ENCODE measurements at places on chromosomes 7 and 10.

- no peak for DNase-seq
Measured at GRCh38 chr10:97974526-97975525, 55.6 kb downstream of the CRTAC1 start.

DNA sequence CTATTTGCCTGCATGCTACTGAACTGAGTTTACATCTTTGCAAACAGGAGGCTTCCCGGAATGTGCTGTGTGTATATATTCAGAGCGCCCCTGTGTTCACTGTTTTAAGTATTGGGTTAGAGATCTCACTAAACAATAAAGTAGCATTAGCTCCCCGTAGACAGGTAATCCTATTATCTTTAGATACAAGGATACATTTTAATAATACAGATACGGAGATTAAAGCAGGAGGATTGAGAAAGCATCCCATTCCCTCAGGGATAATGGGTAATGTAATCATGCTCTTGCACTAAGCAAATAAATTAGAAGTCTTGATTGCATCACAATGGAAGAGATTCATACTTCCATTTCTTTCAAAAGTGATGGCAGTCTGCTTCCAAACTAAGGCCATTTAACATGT is 809.0 kb downstream of the NRG3 start:
- no peak for DNase-seq

DNA sequence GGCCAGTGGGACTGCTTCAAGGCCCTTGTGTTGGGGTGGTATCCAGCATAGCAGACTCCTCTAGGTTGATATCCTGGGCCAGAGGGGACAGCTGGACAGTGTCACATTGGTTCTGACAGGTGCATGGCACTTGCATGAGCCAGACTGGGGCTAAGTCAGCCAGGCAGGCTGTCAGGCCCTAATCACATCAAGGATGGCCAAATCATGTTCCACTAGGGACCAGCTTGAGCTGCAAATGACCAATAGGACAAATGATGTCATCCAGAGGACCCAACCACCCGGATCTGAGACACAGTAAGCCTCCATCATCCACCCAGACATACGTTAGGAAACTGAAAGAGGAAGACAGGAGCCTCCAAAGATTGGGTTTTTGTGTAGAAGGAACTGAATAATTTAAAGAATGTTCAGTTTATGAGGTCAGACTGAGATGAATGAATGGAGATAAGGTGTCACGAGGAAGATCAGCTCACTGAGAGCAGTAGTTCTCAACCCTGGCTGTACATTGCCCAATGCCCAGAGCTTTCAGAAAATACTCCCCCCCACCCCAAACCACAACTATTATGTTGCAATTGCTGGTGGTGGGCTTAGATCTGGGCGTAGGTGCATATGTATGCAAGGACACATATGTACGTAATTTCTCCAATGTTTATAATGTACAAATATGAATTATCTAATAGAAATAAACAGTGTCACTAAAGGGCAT is 75.2 kb upstream of the INHBA start:
- DNase-seq: peak; percentile 13

GRCh38 chr7:13835442-13835841 is 154.0 kb downstream of the ETV1 start:
- DNase-seq: no peak

DNA sequence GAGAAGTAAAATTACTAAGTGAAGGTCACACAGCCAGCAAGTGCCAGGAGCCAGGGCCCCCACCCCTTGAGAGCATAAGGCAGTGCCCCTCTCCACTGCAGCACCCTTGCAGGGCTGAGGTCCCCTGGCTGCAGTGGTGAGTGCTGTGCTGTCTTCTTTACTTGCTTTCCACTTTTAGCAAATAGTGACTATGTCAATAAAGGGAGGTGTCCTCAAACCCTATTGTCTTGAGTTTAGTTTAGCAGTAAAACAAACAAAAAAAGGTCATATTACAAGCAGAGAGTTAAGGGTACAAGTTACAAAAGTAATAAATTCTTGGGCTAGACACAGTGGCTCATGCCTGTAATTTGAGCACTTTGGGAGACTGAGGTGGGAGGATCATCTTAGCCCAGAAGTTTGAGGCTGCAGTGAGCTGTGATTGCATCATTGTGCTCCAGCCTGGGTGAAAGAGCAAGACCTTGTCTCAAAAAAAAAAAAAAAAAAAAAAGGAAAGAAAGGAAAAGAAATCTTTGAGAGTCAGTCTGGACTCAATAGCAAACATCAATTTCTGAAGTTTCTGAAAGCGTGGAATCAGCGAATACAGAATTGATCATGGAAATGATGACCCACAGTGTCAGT is 39.0 kb upstream of the KIF5B start:
- no peak for DNase-seq

DNA sequence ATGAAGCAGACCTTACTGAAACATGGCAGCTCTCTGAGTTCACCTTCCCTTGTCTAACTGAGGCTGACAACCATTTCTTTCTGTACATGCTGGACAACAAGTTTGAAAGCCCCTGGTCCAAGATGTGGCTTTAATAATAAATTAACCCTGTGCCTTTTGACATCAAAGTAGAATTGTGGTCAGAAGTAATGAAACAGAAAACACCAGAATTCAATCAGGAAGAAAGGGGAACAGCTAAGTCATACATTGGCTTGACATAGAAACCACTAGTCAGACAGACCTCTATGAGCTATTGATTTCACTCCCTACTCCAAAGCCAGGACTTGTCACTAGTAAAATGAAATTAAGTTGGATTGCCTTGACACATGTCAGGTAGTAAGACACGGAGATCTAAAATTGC is 175.2 kb upstream of the ASAH2 start:
- DNase-seq: no peak

GRCh38 chr10:102668326-102669107 is 24.2 kb downstream of the TRIM8 start:
- no peak for DNase-seq

DNA sequence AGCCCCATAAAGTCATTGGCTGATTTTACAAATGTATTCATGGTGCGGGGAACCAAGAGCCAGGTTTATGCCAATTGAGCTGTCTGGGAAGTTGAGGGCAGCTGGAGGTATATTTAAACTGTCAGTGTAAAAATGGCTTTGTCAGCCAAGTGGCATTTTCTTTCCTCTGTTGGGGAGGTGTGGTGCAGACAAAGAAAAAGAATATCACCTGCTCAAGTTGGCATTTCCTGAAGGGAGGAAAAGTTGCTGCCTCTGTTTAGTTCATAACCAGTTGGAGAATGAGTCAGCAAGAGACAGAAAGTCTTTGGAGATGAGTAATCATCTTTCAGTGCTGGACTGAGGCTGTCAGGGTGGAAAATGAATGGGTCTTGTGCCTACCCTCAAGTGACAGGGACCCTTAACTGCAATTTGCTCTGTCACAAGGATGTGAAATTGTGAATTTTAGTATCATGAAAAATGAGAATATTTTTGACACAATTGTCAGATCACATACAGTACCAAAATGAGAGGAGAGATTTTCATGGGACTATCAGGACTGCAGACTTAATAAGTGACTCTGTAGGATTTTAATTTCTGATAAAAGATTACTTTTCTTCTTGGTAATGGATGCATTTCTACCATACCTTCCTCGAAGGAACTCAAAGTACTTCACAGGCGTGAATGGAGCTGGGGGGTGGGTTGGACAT is 137.3 kb downstream of the ANLN start:
- no peak for DNase-seq

All from CD4-positive, alpha-beta T cell treated with Interleukin-4 for 1 hour (primary cell).